ENCODE measurements at places on chromosomes 6 and 20. TPM values are rescaled to one million over a fixed set of nuclear protein-coding genes. Genes with fewer than 3 reads are reported as not detected.

TUBE1 gene
- total RNA-seq, result 26.3 TPM

ETV7 gene
- total RNA-seq, result 0.52 TPM

JPH2 gene
- 10.5 TPM for total RNA-seq

OPRM1 gene
- total RNA-seq, result not detected

CRIP3 gene
- total RNA-seq, result not detected

TMEM217 gene
- total RNA-seq, result 1.6 TPM

DAAM2 gene
- total RNA-seq, result not detected

ASIP gene
- total RNA-seq, result not detected

PPP1R3G gene
- 0.14 TPM for total RNA-seq

DNA sequence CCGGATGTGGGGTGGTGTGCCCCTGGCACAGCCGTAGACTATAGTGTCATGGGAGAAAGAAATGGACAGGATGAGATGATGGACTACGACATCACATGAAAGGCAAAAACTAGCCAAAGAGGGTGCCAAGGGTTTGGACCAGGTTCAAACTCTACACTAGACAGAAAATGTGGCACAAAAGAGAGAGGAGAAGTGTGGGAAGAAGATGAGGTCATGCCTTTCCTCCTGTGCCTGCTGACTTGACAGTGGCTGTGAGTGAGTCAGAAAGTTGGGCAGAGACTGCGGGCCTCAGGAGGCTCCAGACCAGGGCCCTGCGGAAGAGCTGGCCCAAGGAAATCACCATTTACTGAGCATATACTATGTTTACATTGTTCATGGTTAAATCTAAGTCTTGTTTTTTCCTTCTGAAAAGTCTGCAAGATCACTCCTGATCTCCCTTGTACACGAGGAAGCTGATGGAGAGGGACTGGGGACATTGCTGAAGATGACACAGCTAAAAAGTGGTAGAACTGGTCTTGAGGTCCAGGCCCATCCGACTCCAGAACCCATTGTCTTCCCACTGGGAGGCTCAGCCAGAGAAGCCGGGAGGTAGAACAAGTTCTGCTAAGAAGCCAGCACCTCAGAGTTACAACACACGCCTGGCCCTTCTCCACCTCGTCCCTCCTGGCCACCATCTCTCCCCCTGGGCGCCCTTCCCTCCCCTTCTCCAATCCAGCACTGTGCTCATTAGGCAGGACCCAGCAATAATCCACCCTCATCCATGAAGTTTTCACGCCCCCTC is 35.6 kb downstream of the CNKSR3 start:
- no peak for DNase-seq

DNA sequence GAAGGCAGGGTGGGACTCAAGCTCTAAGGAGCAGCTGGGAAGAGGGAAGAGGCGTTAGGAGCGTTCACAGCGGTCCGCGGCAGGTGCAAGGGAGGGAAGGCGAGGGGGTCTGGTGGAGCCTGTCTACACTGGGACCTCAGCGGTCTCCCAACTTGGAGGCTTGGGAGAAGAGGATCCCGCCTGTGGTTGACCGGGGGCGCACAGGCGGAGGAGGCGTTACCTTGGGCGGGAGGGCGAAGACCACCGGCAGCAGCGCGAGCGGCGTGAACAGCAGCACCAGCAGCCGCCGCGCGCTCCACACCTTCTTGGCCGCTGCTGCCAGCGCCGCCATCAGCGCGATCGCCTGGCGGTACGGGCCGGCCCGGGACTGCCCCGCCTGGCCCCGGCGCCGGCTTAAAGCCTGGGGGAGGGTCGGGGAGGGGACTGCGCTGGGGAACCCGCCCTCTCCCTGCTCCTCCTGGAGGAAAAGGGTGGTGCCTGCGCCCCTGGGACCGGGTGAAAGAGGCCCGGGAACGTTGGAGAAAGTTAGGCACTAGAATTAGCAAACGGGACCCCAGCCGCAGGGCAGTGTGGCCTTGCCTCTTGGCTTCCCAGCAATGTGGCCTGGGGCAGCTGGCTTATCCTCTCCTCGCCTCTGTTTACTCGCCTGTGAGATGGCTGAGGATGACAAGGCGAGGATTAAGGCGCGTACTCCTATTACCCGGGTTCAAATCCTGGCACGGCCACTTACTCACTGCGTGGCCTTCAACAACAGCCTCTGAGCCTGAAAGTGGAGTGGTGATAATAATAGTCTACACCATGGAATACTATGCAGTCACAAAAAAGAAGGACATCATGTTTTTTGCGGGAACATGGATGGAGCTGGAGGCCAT is at the start of gene SLC13A3:
Gene SLC13A3, minus strand, starts transcription at position 369 of the 872 bp plus-strand sequence. Its CDS starts 38 bp downstream, at position 331.
- no peak for DNase-seq

DNA sequence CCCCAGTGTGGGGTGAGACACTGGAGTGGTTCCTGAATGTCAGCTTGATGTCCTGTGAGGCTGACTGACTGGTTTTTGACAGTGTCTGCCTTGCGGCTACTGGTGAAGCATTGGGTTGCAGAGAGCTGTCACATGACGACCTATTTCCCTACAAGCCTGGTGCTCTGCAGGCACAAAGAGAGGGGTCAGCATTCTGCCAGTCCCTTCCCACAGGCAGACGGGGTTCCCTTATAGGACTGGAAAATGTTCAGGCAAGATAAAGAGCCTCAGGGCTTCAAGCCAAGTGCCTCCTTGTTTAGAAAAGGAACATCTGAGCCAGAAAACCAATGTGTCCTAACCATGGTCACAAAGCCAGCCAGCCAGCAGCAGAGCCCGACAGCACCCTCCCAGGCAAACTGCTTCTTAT is 11.0 kb downstream of the LY86 start:
- no peak for DNase-seq

- no peak for DNase-seq
These were observed 494.3 kb downstream of the EPM2A start for GRCh38 chr6:145241039-145241438.

DNA sequence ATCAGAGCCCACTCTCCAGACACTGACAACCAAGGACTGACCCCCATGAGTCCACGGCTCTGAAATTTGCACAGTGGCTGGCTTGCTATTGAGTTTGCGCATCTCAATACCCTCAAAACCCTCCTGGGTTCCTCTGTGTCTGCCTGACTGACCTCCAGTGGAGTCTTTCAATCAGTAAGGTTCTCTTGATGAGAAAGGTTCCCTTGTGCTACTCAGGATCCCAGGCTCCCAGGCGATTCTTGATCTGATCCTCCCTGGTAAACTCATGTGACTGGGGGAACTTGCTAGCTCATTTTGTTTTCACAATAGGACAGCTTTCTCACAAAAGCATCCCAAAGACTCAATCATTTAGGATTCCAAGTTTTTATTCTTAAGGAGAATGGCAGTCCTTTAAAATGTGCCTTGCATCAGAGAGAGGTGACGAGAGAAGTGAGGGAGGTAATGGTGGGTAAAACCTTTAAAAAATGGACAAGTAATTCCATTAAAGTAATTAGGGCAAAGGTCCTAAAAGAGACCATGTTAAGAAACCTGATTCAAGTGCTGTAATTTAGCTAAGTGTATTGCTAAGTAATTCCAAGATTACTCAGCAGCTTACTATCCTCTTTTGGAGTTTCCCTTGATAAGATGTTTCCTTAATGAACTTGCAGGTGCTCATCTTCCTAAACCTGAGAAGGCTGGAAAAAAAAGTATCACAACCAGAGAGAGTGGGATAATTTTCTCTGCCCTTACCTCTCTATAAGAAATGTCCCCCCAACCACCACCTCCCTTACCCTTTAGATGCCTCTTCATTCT is 304.7 kb upstream of the SGK1 start:
- DNase-seq, result no peak

- DNase-seq, result no peak
These were observed 55.5 kb downstream of the B3GAT2 start for GRCh38 chr6:70901324-70901723.

- no peak for DNase-seq
These were observed 261.8 kb downstream of the ADGB start for GRCh38 chr6:146860583-146860982.

DNA sequence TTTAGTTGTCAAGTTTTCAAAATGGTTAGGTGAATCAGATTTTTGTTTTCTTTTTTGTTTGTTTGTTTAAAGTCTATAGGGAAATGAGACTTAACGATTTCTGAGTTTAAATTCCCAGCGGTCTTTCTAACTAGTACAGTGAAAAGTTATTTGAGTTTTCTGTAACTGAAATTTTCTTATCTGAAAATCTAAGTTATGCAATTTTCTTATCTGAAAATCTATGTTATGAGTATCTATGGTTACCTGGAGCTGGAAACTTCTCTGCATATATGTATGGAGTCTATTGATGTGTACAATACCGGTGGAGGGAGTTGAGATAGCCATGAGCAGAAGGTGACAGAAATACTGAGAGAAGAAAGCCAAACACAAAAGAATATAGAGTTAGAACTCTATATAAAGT is 102.6 kb downstream of the MANEA start:
- no peak for DNase-seq

DNA sequence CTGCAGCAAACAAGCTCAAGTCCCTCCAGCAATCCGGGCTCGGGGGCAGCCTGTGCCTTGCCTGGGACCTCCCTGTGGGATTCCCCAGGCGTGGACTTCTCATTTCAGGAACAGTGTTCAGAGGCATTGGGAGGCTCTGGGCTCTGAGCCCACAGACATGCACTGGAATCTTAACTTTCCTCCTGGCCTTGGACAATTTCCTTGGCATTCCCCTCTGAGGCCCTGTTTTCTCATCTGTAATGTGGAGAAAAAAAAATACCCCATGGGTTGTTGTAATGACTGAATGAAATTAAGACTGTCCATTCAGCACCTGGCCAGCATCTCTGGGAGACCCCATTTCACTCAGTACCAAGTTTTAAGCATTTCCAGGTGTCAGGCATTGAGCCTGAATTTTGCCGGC is 17.6 kb downstream of the BPIFB4 start:
- DNase-seq, result no peak

GRCh38 chr6:70107852-70108629 is 194.8 kb downstream of the COL9A1 start:
- DNase-seq, result no peak

- no peak for DNase-seq
These were observed 129.7 kb upstream of the AHI1 start for GRCh38 chr6:135627092-135627715.

GRCh38 chr20:40575851-40576250 is 113.2 kb downstream of the MAFB start:
- no peak for DNase-seq

DNA sequence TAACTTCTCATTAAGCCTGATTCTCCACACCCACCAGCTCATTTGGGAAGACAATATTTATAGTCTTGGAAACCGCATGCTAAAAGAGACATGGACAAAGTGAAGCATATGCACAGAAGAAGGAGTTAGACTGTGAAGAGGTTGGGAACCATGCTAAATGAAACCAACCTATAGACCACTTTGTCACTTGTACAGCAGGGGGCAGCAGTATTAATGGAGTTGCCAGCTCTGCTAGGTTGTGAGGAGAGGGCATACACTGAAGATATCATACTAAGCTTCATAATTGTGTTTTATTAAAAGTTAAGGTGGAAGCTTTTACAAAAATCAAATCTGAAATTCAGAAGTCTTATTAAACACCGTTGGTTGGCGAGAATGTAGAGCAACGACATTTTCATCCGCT is 38.3 kb upstream of the HMGCLL1 start:
- DNase-seq, result peak; percentile 50

DNA sequence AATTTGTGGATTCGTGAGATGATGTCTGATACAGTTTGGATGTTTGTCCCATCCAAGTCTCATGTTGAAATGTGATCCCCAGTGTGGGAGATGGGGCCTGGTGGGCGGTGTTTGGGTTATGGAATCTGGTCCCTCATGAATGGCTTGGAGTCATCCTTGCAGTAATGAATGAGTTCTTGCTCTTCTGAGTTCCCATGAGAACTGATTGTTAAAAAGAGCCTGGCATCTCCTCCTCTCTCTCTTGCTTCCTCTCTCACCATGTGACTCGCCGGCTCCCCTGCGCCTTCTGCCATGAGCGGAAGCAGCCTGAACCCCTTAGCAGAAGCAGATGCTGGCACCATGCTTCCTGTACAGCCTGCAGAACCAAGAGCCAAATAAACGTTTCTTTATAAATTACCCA is 30.5 kb upstream of the RPP40 start:
- no peak for DNase-seq

DNA sequence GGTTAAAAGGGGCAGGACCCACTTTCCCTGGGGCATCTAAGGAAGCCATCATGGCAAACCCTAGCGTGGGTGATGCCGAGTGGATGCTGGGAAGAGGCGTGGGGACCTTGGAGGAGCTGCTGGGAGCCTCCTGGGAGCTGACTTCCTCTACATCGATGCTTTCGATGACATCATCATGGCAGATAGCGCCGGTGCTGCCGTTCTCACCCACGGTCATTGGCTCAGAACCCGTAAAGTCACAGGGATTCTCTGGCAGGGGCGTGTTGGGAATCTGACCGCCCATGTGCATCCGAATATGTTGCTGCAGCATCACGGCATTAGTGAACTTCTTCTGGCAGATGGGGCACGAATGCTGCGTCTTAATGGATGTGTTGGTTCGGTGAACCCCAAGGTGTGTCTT is 12.1 kb downstream of the SALL4 start:
- DNase-seq, result no peak

- DNase-seq, result no peak
These were observed 19.5 kb upstream of the ADGRF1 start for GRCh38 chr6:47061309-47062300.

DNA sequence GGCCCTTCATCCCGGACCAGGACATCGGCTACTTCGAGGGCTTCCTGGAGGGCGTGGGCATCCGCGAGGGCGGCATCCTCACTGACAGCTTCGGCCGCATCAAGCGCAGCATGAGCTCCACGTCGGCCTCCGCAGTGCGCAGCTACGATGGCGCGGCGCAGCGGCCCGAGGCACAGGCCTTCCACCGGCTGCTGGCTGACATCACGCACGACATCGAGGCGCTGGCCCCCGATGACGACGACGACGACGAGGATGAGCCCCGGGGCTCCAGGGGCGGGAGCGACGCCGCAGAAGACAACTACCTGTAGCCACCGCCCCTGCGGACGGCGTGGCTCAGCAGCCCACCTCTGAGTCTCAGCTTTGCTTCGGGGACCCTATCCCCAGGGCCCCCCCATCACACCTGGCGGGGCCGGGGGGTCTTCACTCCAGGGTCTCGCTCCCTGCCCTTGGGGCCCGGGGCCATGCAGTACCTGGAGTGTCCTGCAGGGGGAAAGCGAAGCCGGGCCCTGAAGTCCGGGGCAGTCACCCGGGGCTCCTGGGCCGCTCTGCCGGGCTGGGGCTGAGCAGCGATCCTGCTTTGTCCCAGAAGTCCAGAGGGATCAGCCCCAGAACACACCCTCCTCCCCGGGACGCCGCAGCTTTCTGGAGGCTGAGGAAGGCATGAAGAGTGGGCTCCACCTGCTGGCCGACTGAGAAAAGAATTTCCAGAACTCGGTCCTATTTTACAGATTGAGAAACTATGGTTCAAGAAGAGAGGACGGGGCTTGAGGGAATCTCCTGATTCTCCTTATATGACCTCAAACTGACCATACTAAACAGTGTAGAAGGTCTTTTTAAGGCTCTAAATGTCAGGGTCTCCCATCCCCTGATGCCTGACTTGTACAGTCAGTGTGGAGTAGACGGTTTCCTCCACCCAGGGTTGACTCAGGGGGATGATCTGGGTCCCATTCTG is 20.8 kb upstream of the HCK start:
- peak; percentile 98 for DNase-seq

- DNase-seq, result no peak
These were observed 47.4 kb upstream of the AFDN start for GRCh38 chr6:167779129-167779992.
